ENCODE measurements at places on chromosomes 5 and 9. TPM values are rescaled to one million over a fixed set of nuclear protein-coding genes. Genes with fewer than 3 reads are reported as not detected.

- H3K36me3 ChIP-seq: no peaks in the 10 kb centered on the region
- no peak overlapping the region for H3K4me3 ChIP-seq
- H3K27ac ChIP-seq: no peak overlapping the region
- no peak for DNase-seq
- no peaks in the 10 kb centered on the region for H3K27me3 ChIP-seq
Observed at GRCh38 chr5:59744531-59744992, 149.0 kb downstream of the PDE4D start.

DNA sequence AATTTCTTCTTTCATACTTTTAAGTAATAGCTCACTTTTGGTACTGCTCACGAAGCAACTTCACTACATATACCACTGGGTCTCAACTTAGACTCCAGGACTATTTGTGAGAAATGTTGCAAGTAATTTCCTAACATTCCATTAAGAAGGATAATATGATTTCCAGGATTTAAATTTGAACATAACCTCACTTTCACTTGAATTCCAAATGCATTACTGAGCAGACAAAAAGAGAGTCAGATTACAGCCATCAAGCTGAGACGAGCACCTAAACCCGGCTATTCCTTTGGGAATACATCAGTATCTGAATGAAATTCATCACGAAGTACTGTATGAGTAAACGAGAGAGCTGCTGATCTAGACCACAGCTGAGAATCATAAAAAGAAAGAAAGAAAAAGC, 47.3 kb downstream of the LIFR start:
- no peaks in the 10 kb centered on the region for H3K4me1 ChIP-seq
- H3K36me3 ChIP-seq: no peaks in the 10 kb centered on the region
- DNase-seq: no peak
- H3K27ac ChIP-seq: no peak overlapping the region

- no peaks in the 10 kb centered on the region for H3K27me3 ChIP-seq
- H3K4me3 ChIP-seq: no peak overlapping the region
- H3K36me3 ChIP-seq: peaks cover 5% of the 10 kb centered on the region
- H3K4me1 ChIP-seq: no peaks in the 10 kb centered on the region
Observed at GRCh38 chr9:117691367-117691766, 12.8 kb upstream of the TLR4 start.

The SV2C gene
- 0.02 TPM for total RNA-seq

DNA sequence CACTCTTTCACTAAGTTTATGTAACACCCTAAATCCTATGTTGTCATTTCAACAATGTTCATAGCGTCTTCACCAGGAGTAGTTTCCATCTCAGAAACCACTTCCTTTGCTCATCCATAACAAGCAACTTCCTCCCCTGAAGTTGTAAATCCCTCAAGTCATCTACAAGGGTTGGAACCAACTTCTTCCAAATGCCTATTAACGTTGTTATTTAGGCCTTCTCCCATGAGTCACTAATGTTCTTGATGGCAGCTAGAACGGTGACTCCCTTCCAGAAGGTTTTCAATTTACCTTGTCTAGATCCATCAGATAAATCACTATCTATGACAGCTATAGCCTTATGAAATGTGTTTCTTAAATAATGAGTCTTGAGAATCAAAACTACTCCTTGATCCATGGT, 73.3 kb upstream of the TARS1 start:
- no peak for DNase-seq
- H3K36me3 ChIP-seq: no peaks in the 10 kb centered on the region
- H3K27me3 ChIP-seq: no peaks in the 10 kb centered on the region
- H3K4me3 ChIP-seq: no peak overlapping the region
- H3K4me1 ChIP-seq: no peaks in the 10 kb centered on the region
- H3K27ac ChIP-seq: no peak overlapping the region

- H3K4me1 ChIP-seq: no peaks in the 10 kb centered on the region
- DNase-seq: no peak
- no peak overlapping the region for H3K27ac ChIP-seq
- no peaks in the 10 kb centered on the region for H3K36me3 ChIP-seq
- no peaks in the 10 kb centered on the region for H3K27me3 ChIP-seq
- no peak overlapping the region for H3K4me3 ChIP-seq
Observed at GRCh38 chr5:156883316-156883875, 33.3 kb downstream of the PPP1R2B start.

The FOXE1 gene
- total RNA-seq: not detected

The AGXT2 gene
- not detected for total RNA-seq

DNA sequence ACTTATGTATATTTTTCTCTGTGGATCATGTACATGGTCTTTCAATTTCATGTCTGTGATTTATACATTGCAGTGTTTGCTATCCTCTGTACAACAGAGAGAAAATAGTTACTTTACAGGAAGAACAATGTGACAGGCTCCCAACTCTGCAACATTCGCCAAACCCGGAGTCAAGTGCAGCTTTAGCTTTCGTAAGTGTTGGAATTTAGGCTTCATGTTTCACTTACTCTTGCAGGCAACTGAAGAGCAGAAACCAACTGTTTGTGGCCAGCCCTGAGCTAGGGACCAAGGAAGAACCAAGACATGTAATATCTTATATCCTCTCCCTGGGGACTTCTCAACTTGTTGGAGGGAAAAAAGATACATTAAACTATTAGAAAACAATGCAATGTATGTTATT, 147.9 kb downstream of the C5orf15 start:
- H3K4me3 ChIP-seq: no peak overlapping the region
- no peak overlapping the region for H3K27ac ChIP-seq
- no peaks in the 10 kb centered on the region for H3K4me1 ChIP-seq
- no peak for DNase-seq
- H3K27me3 ChIP-seq: no peaks in the 10 kb centered on the region
- no peaks in the 10 kb centered on the region for H3K36me3 ChIP-seq

DNA sequence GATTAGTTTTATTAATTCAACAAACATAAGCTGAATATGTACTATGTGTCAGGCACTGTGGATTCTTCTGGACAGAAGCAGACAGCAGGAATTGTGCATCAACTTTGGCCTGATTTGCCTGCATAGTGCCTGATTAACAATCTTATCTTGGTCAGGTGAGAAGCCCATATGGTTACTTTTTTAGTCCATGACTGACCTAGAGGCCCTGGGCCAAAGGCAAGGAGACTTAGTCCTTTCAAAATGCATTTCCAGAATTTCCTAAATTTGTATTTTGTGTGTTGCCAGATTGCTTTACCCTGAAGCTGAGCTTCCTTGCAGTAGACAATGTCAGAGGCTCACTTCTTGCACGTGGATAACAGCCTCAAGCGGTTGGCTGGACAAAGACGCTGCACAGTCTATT, 286.7 kb downstream of the SPOCK1 start:
- no peak overlapping the region for H3K27ac ChIP-seq
- H3K27me3 ChIP-seq: no peaks in the 10 kb centered on the region
- H3K36me3 ChIP-seq: no peaks in the 10 kb centered on the region
- H3K4me3 ChIP-seq: no peak overlapping the region
- H3K4me1 ChIP-seq: no peaks in the 10 kb centered on the region
- no peak for DNase-seq

GRCh38 chr9:5843794-5844471, 11.0 kb upstream of the ERMP1 start:
- H3K36me3 ChIP-seq: peaks cover 2% of the 10 kb centered on the region
- no peaks in the 10 kb centered on the region for H3K27me3 ChIP-seq
- no peak for DNase-seq
- no peak overlapping the region for H3K27ac ChIP-seq

DNA sequence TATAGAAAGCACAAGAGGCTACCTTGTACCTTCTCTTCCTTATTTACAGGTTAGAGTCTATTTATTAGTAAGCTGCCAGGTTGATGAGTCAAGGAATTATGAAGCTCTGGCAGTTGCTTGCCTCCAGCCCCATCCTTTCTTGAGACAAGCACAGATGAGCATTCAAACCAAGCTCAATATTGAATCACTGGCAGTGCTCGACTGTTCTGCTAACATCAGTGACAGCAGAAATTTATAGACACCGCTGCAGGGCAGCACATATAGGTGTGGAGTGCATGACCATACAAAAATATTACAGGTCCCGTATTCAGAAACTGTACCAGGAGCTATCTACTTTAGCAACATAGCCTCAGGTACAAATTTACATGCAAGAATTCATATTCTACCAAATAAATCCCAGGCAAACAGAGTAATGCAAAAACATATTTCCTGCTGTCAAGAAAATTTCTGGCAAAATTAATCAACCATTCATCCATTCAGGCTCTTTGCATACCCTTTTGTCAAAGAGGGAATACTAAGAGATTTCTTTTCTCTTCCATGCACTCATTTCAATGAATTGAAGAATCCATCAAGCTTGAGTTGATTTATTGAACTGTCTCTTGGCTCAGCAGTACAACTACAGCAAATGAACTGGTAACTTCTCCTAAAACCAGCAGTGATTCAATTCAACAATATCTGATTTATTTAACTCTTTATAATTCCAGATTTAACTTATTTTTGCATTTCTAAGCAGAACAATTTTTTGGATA, 26.9 kb upstream of the PCA3 start:
- H3K27ac ChIP-seq: no peak overlapping the region
- H3K36me3 ChIP-seq: no peaks in the 10 kb centered on the region
- H3K27me3 ChIP-seq: no peaks in the 10 kb centered on the region
- H3K4me1 ChIP-seq: no peaks in the 10 kb centered on the region

GRCh38 chr9:131934673-131935072, 145.0 kb downstream of the MED27 start:
- H3K27ac ChIP-seq: no peak overlapping the region
- H3K4me3 ChIP-seq: no peak overlapping the region
- H3K4me1 ChIP-seq: no peaks in the 10 kb centered on the region
- DNase-seq: no peak
- no peaks in the 10 kb centered on the region for H3K27me3 ChIP-seq
- H3K36me3 ChIP-seq: no peaks in the 10 kb centered on the region

GRCh38 chr9:76257311-76257710, 136.9 kb downstream of the RFK start:
- DNase-seq: no peak
- no peaks in the 10 kb centered on the region for H3K27me3 ChIP-seq
- H3K4me1 ChIP-seq: peaks cover under 1% of the 10 kb centered on the region
- no peaks in the 10 kb centered on the region for H3K36me3 ChIP-seq

GRCh38 chr5:65141493-65141892, 340.2 kb downstream of the ADAMTS6 start:
- H3K36me3 ChIP-seq: no peaks in the 10 kb centered on the region
- H3K27ac ChIP-seq: no peak overlapping the region
- no peak for DNase-seq
- H3K4me1 ChIP-seq: peaks cover 9% of the 10 kb centered on the region
- H3K27me3 ChIP-seq: no peaks in the 10 kb centered on the region

DNA sequence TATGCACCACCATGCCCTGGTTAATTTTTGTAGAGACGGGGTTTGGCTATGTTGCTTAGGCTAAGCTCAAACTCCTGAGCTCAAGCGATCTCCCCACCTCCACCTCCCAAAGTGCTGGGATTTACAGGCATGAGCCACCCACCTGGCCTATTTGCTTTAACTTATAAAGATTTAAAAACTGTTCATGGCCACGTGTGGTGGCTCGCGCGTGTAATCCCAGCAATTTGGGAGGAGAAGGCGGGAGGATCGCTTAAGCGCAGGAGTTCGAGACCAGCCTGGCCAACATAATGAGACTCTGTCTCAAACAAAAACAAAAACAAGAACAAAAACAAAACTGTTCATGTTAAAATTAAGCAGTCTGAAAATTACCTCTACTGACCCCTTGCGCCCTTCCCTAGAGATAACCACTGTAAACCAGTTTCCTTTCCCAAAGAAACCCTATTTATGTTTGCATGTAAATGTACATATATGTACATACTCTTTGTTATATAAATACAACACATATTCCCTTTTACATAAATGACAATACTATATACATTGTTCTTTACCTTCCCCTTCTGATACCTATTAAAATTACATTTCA, 1.5 kb downstream of the AK6 start:
- no peak for DNase-seq
- no peaks in the 10 kb centered on the region for H3K4me1 ChIP-seq
- H3K27ac ChIP-seq: no peak overlapping the region

DNA sequence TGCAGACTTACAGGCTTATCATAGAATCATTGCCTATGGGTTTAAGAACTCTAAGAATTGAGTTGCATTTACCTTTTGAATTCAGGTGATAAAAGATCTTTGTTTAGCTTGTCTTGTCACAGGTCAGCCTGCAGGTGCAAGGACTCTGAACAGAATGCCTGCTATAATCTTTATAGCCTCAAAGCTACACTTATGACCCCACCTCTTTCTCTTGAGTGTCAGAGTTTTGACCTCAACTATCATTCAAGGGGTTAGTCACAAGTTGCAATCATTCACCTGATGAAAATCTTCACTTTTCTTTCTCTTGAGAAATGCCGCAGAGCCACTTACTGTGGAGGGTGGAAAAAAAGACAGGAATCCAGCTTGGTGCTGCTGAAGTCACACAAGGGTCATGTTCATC, 49.5 kb downstream of the ERCC6L2 start:
- no peaks in the 10 kb centered on the region for H3K27me3 ChIP-seq
- H3K36me3 ChIP-seq: peaks cover 24% of the 10 kb centered on the region
- H3K4me3 ChIP-seq: no peak overlapping the region
- no peaks in the 10 kb centered on the region for H3K4me1 ChIP-seq

The AMBP gene
- 0.81 TPM for total RNA-seq

DNA sequence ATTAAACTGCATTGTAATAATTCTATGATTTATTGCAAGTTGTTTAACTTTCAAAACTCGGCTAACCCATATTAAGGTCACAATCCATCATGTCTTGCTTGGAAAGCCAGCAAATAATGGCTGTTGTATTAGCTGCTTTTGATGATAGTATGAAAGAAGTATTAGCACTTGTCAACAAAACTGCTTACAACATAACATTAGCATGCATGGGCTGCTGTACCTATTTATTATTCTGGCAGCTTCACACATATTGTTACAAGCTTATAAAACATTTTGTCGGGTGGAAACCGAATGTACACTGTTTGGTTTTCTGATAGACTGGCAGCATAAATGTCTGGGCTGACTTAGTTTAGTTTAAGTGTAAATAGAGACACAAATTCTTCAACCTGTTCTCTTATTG, 378.3 kb downstream of the KIAA0825 start:
- no peak for DNase-seq
- no peak overlapping the region for H3K4me3 ChIP-seq
- no peaks in the 10 kb centered on the region for H3K27me3 ChIP-seq
- peaks cover 5% of the 10 kb centered on the region for H3K4me1 ChIP-seq
- H3K36me3 ChIP-seq: peaks cover 12% of the 10 kb centered on the region

DNA sequence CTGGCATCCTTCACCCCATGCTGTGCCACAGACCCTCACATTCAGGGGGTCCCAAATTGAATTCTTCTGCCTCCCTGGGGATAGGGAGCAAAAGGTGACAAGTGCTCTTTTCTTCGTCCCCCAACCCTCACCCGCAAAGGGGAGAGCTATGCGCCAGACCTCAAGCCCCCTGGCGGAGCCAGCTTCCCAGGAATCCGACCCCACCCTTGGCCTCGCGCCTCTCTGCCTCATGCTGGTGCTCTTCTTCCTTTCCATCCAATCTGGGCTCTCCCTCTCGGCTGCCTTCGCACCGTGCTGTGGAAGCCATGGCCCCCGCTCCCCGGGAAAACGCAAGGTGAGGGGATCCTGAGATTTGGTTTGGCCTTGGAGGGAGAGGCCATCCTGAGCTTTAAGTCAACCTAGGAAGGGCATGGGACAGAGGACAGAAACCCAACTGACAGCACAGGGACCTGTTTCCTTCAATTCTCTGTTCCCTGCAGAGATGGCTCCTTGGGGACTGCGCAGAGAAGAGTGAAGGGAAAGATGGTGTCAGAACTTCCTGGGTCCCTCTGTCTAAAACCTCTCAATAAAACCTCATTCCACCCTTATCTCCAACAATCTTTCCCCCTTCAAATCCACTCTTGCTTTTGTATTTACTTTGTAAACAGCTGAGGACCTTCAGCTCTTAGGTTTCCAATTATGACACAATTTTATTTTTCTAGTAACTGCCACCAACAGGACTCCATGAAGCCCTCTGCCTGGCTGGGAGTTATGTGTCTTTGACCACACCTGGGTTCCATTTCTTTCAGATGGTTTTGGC, 36.3 kb upstream of the CRB2 start:
- no peak overlapping the region for H3K4me3 ChIP-seq
- H3K27ac ChIP-seq: no peak overlapping the region
- H3K36me3 ChIP-seq: no peaks in the 10 kb centered on the region
- H3K4me1 ChIP-seq: peaks cover 4% of the 10 kb centered on the region

Measured in H9 (cell line).